Activated T-cell treated with anti-CD3 and anti-CD28 coated beads, Interleukin-2, amount 50 U/mL, for 48 hours (primary cell): ENCODE measurements at places on chromosomes 4 and X.

- DNase-seq, result no peak
These were observed 278.5 kb downstream of the EPHA5 start for GRCh38 chr4:65391814-65392213.

DNA sequence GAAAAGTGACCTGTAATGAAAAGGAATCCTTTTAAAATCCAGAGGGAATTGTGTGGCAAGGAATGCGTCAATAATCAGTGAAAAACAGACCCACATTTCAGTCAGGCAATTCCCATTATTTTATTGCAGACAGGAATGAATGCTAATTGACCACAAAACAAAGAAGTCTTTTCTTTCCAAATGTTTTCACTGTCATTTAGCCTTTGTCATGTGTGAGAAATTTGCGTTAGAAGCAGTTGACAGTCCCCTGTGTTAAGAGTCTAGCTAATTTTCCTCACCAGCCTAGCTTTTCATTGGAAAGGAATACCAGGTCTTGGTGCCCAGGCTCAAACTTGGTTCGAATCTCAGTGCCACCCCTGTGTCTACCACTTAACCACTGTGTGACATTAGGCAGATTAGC, 83.4 kb downstream of the KIT start:
- DNase-seq, result no peak

DNA sequence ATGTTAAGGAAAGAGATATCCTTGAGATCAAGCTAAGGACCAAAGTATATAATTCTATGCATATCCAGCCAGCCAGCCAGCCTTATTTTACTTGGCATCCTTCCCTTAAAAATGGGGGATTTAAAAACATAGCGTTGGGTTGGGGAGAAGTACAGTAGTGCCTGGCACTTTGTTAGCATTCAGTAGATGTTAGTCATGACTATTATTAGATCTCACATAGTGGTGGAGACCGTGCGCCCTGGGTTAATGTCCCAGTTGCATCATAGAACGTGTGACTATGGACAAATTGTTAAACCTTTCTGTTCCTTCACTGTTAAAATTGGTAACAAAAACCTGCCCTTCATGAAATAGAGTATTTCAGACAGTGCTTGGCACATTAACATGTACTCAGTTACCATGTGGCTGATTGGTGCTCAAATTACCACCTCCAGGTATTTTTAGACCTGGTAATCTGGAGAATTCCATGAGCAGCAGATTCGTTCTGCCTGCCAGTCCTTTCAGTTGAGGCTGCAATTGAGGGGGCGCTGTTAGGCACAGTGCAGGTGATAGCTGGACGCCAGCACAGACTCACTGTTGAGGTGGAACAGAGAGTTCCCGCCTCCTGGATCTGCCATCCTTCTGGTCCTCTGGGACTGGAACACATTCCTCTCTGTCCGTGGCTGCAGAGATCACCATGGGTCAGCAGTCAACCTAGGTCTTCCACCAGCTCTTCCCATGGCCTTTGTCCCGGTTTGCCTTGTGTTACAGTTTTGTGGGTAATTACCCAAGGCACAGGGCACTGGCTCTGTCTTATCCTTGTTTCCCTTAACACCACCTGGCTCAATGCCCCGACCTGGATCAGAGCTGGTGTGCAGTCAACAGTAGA, 31.7 kb downstream of the RBBP7 start:
- DNase-seq, result no peak

- no peak for DNase-seq
These were observed 14.7 kb downstream of the RHOH start for GRCh38 chr4:40211224-40212185.
